ENCODE measurements at places on chromosomes 11 and 22.

GRCh38 chr11:127965939-127966668 is 621.3 kb downstream of the ETS1 start:
- DNase-seq = no peak

- DNase-seq = no peak
These were observed 72.7 kb downstream of the AMBRA1 start for GRCh38 chr11:46520971-46521745.

- DNase-seq = no peak
These were observed 11.4 kb downstream of the SHANK3 start for GRCh38 chr22:50683994-50684371.

- no peak for DNase-seq
These were observed 7.5 kb downstream of the FXYD6 start for GRCh38 chr11:117868815-117869561.

GRCh38 chr11:96393753-96394348 is 4.0 kb downstream of the JRKL start:
- no peak for DNase-seq

DNA sequence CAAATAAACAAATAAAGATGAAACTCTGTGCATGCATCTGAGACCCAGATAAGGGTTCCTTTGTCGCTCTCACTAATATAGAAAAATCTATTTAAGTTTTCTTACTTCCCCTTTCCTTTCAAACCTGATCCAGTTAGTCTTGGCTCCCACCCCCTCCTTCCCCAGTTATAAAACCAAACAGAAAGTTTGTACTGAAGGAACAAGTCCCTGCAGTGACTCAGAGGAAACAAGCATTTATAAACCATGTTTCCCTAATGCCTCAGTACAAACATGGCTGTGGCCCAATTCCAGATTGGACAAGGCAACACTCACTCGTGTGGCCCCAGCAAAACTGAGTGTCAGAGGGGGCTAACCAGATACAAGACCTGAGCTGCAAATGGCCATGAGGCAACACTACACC is 65.5 kb upstream of the ARHGAP20 start:
- no peak for DNase-seq

- no peak for DNase-seq
These were observed 55.9 kb upstream of the CD44 start for GRCh38 chr11:35083181-35083430.

GRCh38 chr22:28425211-28425610 is 254.4 kb downstream of the TTC28 start:
- DNase-seq = no peak

DNA sequence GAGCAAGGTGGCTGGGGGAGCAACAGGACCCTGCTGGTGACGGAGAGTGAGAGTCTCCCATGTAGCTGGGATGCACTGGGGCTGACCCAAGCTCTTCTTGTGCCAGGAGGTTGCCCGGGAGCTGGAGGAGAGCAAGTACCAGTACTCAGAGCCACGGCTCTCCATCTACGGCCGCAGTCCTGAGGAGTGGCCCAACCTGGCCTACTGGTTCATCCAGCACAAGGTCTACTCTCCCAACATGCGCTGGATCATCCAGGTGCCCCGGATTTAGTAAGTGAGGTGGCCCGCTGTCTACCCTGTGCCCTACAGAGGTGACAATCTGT is 40.4 kb downstream of the AMPD3 start:
- no peak for DNase-seq

- DNase-seq = no peak
These were observed 14.8 kb downstream of the CD3E start for GRCh38 chr11:118319337-118319707.

GRCh38 chr11:69551963-69552362 is 70.5 kb downstream of the LINC01488 start:
- DNase-seq = no peak

GRCh38 chr22:22157348-22157725 is 87.2 kb upstream of the VPREB1 start:
- no peak for DNase-seq

DNA sequence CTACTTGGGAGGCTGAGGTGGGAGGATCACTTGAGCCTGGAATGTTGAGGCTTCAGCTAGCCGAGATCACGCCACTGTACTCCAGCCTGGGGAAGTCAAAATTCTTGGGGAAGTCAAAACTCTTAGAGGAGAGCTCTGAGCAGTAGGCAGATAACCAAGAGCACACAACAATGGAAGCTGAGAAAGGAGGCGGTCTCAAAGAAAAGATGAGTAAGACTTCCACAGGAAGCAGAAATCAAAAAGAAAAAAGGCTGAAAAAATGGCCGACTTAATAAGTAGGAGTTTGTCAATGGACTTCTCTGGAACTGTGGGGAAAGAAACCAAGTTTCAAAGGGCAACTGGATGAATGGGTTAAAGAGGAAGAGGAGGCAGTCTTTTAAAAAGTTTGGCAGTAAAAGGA is 32.1 kb downstream of the RAB30 start:
- DNase-seq = no peak

GRCh38 chr22:23117891-23118646 is 23.7 kb downstream of the RSPH14 start:
- DNase-seq = no peak

DNA sequence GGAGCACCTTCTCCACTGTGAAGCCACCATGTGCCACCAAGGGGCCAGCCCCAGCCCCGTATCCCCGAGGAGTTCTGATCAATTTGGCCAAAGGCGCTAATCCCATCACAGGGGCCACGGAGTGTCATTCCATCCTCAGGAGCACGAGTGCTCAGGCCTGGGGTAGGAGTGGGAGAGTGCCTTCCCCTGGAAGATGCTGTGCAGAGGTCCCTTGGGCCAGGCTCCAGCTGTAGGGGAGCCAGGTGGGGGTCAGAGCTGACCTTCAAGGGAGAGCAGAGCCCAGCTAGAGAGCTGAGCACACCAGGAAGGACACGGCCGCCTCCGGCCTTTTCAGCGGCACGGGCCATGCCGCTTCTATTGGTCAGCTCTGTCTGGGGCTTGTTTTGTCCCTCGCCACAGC is 1459.9 kb downstream of the BRD1 start:
- DNase-seq = no peak

DNA sequence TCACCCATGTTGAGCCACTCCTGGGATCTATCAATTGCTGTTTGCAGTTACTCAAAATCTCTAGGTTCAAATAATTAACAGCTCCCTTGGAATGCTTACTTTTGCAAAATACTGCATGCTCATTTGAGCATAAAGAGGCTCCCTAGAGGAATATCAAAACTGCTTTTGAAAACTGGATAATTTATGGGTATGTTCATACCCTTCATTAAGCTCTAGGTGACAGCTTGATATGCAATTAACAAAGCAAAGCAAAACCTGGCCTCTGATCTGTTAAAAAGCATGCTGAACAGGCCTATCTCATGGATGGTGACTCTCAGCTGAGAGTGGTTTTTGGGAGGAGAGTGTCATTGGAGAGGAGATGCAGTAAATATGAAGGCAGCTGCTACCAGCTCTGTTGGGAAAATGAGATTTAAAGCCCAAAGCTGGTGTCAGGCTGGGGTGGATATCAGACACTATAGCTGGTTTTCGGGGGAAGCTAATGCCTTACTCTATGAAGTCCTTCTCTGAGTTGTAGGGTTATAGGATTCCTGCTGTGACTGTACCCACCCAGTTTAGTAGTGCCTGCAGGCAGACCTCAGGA is 110.9 kb downstream of the RASSF10 start:
- DNase-seq = no peak

- DNase-seq = no peak
These were observed 126.0 kb upstream of the CADM1 start for GRCh38 chr11:115630214-115630613.

DNA sequence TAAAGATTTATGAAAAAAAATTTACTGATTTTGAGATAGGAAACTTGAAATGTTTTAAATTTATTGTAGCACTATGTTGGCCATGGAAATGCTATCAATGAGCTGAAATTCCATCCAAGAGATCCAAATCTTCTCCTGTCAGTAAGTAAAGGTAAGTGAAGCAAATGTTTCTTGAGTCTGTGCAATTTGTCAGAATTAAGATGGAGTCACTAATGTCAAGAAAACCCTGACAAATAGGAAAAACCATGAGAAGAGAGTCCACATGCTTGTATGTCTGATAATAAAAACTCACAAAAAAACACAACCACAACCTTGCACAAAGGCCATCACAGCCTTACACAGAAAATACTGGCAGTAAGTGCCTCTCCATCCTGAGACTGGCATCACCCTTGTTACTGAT is 12.9 kb downstream of the EED start:
- no peak for DNase-seq

DNA sequence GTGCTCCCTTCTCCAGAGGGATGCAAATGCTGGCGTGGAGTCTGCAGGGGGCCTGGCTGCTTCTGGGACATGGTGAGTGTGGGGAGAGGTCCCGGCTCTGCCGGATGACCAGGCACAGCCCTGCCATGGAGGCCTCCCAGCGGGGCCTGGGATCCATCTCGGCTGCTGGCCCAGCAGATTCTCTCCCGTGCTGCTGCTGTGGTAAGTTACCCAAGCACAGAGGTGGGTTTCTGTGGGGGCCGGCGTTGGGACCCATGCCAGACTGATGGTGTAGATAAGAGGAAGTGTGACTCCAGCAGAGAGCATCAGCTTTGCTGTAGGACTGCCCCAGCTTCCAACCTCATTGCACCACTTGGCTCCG is 147.5 kb upstream of the B3GAT1 start:
- DNase-seq = no peak

All from activated T-helper 9 cell treated with anti-CD3 and anti-CD28 coated beads, Interleukin-2, amount 50 U/mL, for 16 hours (primary cell).